ENCODE measurements at places on chromosomes 3 and 15.

DNA sequence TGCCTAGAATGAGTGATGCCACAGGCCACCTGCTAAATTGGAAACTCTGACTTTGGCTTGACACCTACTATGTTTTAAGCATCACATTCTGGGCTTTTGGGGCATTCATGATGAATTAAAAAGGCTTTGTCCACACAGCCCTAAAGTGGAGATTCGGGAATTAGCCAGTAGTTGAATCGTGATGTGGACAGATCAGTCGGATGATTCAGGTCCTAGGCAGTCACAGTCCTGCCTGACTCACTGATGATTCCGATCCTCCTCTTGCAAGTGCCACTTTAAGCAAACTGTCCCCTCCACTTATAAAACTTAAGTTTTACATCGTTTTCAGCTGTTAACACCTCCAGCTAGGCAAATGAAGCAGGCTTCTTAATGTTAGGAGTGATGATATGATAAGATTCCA is 75.3 kb downstream of the SYNPR start:
- DNase-seq: no peak

DNA sequence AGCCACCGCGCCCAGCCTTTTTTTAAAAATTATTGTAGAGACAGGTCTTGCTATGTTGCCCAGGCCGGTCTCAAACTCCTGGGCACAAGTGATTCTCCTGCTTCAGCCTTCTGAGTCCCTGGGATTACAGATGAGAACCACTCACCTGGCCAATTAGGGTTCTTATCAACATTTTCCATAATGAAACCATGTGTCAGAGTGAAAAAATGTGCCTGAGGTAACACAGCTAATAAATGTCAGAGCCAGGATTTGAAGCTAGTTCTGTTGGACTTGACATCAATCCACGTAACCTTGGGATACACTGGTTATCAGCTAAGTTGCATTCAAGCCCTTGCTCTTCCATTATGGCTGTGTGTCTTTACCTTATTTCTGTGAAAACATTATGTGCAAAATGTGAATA is 29.1 kb downstream of the CHST14 start:
- no peak for DNase-seq

- DNase-seq: no peak
Measured at GRCh38 chr3:98333989-98334606, 19.6 kb upstream of the OR5K4 start.

DNA sequence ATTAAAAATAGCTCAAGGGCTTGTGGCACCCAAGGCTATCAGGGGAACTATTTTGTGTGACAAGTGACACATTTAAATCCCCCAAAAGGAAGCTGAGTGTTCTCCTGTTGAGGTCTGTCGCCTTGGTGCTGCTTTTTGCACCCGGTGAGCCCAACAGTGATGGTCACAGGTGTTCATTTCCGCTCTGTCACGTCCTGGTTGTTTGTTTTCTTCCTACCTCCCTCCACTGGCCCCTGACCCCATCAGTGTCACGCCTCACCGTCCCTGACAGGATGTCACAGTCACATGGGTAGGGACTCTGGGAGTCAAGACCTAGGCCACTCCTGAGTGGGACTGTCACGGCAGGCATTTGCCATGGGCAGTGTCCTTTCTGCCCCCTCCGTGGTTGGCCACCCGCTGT is 11.2 kb downstream of the SLCO3A1 start:
- no peak for DNase-seq

DNA sequence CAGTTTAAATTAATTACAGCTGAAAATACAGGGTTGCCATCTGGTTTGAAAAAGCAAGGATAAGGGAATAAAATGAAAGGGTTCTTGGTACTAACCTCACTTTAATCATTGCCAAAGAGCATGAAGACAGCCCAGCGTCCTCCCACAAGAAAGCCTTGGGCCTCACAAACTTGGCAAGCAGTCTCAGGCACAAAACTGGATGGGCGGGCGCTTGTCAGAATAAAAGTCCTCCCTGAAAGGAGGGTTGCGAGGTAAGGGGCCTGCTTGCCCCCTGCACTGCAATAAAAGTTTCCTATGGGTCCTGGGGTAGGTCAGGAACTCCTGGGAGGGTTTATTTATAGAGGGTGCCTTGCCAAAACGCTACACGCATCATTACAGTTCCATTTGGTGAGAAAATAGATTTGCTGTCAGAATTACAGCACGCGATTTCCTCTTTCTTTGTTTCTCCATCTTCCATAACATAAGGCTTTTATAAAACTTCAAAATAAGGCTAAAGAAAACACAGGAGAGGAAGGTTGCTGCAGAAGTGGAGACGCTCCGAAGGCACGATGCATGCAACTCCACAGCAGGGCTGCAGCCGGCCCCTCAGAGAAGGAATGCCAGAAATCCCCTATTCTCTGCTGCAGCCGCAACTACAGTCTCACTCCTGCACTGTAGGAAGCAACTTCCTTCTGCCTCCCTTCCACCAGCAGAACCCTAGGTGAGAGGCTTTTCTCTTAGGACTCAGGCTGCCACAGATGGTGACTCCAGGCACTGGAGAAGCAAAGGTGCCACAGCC is 61.3 kb downstream of the VGLL4 start:
- no peak for DNase-seq

GRCh38 chr3:25904206-25904605 is 114.3 kb downstream of the OXSM start:
- no peak for DNase-seq

- no peak for DNase-seq
Measured at GRCh38 chr15:60374209-60374608, 23.6 kb downstream of the ANXA2 start.

DNA sequence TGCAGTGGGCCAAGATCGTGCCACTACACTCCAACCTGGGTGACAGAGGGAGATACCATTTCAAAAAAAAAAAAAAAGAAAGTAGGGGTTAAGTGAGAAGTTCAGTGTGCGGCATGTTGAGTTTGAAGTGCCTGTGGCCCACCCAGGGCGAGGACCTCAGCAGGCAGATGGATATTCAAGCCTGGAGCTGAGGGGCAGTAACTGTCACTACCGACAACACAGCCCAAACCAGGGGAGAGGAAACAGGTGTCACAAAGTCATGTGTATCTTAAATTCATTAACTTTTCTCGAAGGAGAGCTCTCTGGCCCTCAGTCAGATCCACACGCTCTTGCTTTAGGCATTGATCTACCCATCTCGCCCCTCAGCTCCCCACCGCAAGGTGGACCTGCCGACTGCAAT is 45.3 kb downstream of the FEM1B start:
- no peak for DNase-seq

GRCh38 chr15:87193481-87193880 is 1063.1 kb downstream of the NTRK3 start:
- no peak for DNase-seq

- DNase-seq: no peak
Measured at GRCh38 chr3:100358413-100358812, 23.9 kb downstream of the NIT2 start.

DNA sequence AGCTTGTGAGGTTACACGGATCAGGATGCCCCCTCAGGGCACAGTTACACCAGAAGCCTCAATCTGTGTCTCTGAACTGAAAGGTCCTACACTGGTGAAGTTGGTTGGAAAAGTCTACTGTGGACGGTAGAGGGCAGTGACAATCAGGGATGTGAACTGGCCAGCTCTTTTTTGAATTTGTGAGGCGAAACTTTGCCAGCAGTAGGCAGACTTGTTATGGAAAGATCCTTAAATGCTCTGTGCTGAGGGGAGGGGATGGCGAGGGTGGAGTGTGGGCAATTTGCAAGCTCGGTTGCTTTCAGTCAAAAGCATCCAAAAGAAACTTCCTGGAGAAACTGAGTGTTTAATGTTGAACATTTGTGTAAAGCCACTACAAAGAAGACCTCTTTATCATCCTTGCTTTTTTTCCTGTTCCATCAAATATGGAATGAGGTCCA is 127.4 kb upstream of the ABHD17C start:
- DNase-seq: no peak

DNA sequence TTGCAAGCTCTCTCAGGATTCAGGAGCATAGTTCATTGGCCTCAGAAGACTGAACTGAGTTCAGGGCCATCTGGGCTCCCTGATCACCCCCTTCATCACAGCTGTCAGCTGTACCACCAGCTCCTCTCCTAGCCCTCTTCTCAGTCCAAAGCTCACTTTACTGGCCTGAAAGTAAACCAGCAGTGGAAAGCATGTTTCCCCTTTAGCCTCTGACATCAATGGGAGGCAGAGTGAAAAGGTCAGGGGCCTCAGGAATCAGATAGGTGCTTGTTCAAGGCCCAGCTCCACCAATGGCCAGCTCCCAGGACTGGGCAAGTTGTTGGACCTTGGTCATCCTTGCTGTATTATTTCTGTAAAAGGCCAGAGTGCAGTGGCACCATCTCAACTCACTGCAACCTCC is 223.4 kb downstream of the TLE3 start:
- DNase-seq: no peak

- DNase-seq: no peak
Measured at GRCh38 chr3:55000546-55000945, 72.7 kb upstream of the LRTM1 start.

GRCh38 chr3:48018841-48019240 is 2.6 kb upstream of the MAP4 start:
- no peak for DNase-seq

GRCh38 chr3:80275120-80275519 is 507.3 kb upstream of the ROBO1 start:
- no peak for DNase-seq

DNA sequence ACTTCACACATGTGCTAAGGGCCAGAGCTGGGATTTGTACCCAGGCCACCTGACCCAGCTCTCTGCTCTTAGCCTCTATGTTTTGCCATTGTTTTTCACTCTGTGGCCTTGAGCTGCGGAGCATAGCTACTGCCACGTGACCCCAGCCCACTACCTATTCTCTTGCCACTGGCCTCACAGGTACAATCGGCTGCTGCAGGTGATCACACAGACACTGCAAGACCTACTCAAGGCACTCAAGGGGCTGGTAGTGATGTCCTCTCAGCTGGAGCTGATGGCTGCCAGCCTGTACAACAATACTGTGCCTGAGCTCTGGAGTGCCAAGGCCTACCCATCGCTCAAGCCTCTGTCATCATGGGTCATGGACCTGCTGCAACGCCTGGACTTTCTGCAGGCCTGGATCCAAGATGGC is 46.2 kb downstream of the SEMA3G start:
- no peak for DNase-seq

DNA sequence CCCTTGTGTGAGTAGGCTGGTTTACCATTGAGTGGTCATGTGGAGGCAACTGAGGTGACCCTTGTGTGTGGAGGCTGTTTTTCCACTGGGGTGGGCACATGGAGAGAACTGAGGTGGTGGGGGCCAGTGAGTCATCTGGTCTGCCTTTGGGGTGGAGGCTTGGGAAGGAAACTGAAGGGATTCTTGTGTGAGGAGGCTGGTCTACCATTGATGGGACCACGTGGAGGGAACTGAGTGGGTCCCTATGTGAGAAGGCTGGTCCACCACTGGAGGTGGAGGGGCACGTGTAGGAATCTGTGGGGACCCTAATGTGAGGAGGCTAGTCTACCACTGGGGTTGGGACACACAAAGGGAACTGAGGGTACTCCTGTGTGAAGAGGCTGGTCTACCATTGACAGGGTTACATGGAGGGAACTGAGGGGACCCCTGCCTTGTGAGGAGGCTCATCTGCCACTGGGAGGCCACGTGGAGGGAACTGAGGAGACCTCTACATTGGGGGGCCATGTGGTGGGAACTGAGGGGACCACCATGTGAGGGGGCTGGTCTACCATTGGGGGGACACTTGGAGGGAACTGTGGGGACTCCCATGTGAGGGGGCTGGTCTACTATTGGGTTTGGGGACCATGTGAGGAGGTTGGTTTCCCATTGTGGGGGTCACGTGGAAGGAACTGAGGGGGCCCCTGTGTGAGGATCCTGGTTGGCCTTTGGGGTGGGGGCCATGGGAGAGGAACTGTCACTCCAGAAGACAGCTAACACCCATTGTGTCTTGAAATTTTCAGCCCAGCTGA is 164.5 kb downstream of the WNT7A start:
- no peak for DNase-seq

GRCh38 chr3:148379763-148380382 is 317.8 kb upstream of the AGTR1 start:
- no peak for DNase-seq

Data from effector CD8-positive, alpha-beta T cell (primary cell).